ENCODE measurements at places on chromosomes 11 and 22.

GRCh38 chr11:58796333-58796732 is 48.2 kb downstream of the GLYATL2 start:
- DNase-seq, result no peak

GRCh38 chr11:2566223-2567025 is 121.6 kb downstream of the KCNQ1 start:
- peak; percentile 3 for DNase-seq

GRCh38 chr11:94131047-94131717 is 2.5 kb downstream of the PANX1 start:
- no peak for DNase-seq

DNA sequence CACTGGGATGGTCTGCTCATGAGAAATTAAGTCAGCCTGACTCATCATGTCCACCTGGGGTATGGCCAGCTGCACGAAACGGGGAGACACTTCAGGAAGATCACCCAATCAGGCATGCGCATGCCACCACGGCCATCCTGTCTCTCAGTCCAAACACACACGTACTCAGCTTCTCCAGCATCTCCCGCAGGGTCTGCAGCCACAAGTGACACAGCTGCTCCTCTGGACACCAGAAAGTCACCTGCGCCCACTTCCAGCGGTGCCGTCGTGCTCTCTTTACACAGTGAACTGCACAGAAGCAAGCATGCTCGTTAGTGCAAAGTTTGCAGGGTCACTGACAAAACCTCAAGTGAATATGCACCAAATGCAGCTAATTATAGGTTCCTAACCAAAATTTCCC is 18.1 kb downstream of the CERK start:
- no peak for DNase-seq

DNA sequence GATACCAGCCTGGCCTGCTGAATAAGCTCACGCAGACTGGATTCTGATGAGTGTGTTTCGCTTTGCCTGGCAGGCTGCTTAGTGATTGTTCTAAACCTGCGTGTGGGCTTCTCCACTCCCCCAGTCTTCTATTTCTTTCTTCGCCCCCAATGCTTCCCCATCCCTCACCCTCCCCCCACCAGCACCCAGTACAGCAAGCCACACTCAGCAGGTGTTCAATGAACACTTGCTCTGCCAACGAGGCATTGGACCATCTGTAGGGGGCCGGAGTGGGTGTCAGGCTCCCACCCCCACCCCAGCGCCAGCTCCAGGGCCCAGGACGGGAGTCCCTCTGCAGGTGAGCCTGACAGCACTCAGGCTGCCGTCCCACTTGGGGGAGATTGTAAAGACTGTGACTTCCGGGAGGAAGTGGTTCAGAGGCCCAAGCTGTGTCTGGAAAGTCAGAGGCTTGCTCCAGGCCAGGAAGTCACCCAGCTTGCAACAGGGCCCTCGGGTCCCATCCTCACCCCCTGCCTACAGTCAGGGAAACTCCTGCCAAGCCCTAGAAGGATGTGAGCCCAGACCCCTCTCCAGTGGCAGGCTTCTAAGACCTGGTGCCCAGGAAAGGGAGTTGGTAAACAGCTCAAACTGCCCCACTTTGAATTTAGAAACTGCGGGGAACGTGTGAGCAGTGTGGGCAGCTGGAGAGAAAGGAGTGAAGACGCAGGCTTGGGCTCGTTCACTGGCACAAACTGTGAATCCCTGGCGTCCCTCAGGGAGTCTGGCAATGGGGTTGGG is 66.3 kb upstream of the PRDM11 start:
- DNase-seq, result no peak

DNA sequence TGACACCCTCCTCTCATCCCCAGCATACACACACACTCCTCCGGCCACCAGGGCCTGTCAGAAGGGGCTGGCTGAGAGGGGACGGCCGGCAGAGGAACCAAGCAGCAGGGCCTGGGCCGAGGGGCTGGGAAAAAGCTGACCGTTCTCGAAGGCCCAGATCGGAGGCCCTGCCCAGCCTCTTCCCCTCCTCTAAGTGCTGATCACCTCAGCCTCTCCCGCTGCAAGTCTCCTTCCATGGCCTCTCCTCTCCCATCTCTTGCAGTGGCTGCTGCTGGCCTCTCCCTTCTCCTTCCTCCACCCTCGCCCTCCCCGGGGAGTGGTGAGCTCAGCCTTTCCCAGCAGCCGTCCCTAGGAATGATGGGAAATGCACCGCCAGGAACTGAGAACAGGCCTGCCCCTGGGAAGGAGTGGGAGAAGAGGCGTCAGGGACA is 39.6 kb downstream of the ARRB1 start:
- DNase-seq, result peak; percentile 38

DNA sequence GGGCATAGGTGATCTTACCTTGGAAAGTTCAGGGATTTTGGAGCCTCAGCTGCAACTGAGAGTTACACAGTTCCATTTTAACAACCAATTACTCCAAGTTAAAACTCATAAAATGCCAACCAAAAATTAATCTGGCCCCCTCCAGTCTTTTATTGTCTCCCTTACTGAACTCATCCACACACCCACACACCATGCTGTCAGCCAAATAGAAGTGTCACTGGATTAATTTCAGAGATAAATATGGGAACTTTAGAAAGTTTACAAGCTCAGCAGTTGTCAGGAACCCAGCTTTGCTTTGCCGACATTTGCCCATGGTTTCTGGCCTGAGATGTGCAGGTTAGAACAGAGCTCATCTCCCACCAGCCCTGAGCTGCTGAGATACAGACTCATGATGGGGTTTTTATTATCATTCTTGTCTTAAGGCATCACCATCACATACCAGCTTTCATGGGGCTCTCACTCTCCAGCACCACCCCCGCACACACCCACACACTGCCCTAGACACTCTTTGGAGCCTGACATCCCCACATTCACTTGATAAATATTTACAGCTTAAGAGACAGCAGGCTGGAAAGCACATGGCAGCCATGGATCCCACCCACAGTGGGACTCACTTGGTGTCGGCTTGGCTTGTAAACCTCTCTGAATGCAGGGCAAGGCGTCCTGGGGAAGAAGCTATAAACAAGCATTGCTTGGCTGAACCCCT is 23.7 kb upstream of the CTR9 start:
- DNase-seq, result no peak

All from SK-MEL-5 (cell line).